ENCODE measurements at places on chromosomes 7 and 10.

DNA sequence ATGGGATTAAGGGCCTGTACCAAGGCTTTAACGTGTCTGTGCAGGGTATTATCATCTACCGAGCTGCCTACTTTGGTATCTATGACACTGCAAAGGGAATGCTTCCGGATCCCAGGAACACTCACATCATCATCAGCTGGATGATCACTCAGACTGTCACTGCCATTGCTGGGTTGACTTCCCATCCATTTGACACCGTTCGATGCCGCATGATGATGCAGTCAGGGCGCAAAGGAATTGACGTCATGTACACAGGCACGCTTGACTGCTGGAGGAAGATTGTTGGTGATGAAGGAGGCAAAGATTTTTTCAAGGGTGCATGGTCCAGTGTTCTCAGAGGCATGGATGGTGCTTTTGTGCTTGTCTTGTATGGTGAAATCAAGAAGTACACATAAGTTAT lies 18.2 kb downstream of the LSM5 start:
- no peak for DNase-seq

DNA sequence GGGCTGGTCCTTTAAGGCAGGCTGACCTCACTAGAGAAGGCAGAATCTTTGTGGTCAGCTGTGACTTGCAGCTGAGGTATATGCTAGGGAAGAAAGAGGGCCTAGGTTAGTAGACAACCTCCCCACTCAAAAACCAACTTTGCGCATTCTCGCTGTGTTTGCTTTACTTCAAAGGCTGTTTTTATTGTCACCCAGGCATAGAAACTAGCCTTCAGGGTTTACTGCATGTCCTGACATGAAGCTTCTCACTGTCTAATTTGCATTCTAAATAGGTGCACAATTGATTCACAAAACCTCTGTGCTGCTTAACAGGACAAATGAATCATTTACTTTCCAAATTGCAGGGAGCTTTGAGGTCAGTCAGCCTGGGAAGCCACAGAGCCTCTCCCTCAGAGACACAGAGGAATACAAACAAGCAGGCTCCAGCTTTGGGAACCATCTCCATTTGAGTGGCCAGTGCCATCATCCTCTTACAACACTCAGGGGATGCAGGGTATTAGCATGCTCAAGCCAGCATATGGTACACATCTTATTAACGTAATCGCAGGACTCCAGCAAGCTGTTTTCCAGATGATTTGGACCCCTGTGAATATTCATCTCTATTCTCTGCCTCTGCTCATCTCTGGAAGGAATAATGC lies 596.4 kb upstream of the GHITM start:
- DNase-seq, result no peak

GRCh38 chr10:7184660-7185366 lies 226.0 kb downstream of the SFMBT2 start:
- DNase-seq, result peak; percentile 70

GRCh38 chr7:150842018-150842417 lies 10.3 kb upstream of the AOC1 start:
- DNase-seq, result no peak

GRCh38 chr10:99565166-99565565 lies 32.4 kb downstream of the NKX2-3 start:
- no peak for DNase-seq

GRCh38 chr7:97680622-97681021 lies 51.3 kb upstream of the TAC1 start:
- no peak for DNase-seq
